Calu3 (cell line): ENCODE measurements at places on chromosomes 1 and 21.

- peak; percentile 57 for DNase-seq
Measured at GRCh38 chr1:33634806-33635205, 162.4 kb downstream of the ZSCAN20 start.

DNA sequence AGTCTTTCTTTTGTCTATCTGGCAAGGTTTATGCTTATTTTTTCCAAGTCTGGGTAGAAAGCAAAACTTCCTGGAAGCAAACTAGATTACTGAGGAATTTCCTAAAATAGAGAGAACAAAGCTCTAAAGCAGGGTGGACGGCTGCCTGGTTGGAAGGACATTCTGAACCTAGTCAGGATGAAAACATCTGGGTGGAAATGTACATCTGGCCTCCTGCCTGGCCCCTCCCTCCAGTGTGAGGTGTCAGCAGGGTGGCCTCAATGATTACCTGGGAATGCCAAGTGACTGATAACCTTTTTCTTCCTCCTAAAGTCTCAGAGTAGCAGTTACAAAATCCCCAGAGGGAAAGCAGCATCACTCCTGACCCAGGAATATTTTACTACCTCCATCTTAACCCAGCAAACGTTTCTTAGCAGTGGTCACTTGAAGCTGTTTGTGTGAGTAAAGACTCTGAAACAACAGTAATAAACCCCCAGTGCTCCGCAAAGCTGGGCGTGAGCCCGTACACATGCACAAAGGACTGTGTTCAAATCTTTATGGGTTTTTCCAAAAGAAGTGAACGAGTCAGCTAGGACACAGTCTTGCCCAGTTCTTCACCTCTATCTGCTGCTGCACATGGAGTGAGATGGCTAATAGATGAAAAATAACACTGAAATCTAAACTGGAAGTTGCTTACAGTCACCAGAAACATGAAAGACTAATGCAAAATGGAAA, 18.9 kb downstream of the ANGPTL7 start:
- DNase-seq, result no peak

GRCh38 chr1:161792740-161793139, 26.6 kb downstream of the ATF6 start:
- DNase-seq, result peak; percentile 36

GRCh38 chr1:244456586-244456985, 4.5 kb upstream of the CATSPERE start:
- no peak for DNase-seq

DNA sequence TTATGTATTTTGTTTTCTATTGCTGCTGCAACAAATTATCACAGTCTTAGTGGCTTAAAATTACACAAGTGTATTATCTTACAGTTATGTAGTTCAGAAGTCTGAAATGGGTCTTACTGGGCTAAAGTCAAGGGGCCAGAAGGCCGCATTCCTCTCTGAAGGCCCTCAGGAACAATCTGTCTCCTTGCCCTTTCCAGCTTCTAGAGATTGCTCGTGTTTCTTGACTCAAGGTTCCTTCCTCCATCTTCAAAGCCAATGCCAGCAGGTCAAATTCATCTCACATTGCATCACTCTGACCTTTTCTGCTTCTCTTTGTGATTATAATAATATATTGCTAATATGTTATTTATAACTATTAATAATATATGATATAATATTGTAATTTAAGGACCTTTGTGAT, 97.1 kb downstream of the DIRAS3 start:
- no peak for DNase-seq

DNA sequence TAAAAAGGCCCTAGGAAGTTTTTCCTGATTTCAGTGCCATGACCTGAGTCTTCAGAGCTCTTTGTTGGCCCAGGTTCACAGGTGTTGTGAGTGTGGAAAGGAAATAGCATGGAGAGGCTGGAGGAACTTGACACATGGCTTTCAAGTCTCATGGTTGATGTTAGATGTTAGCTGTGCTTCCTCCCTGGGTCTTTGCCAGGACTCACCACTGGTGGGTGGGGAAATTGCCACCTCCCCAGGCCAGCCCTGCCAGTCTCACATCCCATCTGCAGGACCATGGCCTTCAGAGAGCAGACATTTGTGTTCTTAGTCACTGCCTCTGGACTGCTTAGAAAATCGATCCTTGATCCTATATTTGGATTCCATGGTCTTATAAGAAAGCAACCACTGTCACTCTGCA, 383.2 kb downstream of the DISC1 start:
- DNase-seq, result peak; percentile 75

DNA sequence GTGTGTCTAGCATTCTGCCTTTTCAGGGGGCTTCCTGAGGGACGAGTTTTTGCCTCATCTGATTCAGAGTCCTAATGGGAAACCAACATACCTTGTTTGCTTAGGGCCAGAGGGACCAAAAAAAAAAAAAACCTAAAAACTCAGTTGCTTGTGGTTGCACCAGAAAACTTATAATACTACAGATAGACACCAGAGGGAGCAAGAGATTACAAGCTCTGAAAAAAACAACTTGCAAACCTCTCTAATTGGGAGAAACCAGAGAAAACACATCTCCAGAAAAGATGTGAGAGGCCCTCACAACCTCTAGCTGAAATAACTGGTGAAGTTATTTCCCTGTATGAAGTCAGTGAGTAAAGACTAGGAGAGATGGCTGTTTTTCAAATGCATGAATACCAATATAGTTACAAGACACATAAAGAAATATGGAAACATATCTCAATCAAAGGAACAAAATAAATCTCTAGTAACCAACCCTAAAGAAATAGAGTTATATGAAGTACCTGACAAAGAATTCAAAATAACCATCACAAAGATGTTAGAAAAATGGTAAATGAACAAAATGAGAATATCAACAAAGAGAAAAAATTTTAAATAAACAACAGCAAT, 233.7 kb upstream of the NFIA start:
- no peak for DNase-seq

DNA sequence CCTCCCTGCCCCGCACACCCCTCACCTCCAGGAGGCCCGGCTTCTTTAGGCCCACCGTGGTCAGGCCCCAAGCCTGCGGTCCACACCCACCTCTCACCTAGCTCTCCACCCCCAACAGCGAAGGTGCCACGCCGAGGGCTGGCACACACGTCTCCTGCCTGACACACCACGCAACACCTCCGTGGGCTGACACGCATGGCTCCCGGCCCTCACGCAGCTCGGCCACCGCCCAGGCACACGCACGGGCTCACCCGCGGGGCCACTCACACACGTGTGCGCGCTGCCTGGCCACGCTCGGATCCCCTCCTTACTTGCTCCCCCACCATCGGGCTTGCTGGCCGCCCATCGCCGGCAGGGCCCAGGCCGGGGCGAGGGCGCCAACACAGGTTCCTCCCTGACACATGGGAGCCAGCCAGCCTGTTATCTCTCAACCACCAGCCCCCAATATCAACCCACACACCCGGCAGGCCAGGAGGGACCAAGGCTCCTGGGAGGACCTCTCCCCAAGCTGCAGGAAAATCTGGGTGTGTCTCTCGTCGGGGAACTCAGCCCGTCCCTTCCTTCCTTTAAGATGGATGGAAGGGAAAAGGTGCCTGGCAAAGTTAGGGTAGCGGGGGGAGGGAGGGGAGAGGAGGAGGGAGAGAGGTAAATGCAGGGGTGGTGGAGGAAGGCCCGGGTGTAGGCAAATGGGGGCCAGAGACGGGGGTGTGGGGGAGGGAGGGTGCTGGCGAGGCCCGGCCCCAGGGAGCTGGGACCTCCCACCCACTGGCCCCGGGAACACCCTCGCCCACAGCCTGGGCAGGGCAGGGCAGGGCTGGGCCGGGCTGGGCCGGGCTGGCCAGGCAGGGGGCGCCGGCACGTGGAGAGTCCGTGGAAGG, 546 bp downstream of the ELOVL1 start:
- peak; percentile 35 for DNase-seq

DNA sequence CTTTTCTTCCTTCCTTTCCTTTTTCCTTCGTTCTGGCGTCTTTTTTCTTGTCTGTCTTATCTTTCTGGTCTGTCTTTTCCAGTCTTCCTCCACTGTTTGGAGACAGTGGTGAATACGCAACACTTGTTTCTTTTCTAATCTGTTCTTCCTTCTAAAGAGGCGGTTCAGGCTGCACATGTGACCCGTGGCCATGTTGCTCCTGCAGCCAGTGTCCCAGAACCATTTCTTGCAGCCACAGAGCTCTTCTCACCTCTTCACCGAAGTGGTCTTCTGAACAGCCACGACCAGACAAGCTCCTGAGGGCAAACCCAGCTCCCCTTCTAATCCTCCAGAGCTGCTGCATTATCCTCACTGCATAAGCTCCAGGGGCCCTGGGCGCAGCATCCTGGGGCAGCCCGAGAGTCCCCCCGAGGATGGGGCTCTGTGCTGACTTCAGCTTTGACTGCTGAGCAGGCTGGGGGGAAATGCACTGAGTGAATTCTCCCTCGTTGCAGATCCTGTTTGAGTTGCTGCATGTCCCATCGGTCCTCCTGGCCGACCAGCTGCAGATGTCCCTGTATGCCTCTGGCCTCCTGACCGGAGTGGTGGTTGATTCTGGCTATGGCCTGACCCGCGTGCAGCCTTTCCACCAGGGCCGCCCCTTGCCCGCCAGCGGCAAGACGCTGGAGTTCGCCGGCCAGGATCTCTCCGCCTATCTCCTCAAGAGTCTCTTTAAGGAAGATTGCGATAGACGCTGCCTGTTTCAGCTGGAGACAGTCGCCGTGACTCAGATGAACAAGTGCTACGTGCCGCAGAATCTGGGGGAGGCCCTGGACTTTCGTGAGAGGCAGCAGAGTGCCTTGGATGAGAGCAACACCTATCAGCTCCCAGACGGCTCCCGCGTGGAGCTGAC, 70.4 kb downstream of the ACTL8 start:
- DNase-seq, result no peak

DNA sequence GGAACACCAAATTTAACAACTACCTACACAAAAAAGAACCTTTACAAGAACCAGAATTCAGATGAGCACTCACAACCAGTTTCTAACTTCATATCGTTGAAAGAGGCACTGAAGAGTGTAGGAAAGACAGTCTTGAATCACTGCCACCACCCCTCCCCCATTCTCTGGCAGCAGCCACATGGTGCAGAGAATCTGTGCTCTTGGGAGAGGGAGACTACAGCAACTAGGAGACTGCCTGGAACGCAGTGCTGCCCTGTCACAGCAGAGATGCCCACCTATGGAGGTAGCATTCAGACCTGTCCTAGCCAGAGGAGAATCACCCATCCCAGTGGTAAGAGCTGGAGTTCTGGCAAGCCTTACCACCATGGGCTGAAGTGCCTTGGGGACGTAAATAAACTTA, 7.3 kb downstream of the CCN1 start:
- DNase-seq, result no peak

DNA sequence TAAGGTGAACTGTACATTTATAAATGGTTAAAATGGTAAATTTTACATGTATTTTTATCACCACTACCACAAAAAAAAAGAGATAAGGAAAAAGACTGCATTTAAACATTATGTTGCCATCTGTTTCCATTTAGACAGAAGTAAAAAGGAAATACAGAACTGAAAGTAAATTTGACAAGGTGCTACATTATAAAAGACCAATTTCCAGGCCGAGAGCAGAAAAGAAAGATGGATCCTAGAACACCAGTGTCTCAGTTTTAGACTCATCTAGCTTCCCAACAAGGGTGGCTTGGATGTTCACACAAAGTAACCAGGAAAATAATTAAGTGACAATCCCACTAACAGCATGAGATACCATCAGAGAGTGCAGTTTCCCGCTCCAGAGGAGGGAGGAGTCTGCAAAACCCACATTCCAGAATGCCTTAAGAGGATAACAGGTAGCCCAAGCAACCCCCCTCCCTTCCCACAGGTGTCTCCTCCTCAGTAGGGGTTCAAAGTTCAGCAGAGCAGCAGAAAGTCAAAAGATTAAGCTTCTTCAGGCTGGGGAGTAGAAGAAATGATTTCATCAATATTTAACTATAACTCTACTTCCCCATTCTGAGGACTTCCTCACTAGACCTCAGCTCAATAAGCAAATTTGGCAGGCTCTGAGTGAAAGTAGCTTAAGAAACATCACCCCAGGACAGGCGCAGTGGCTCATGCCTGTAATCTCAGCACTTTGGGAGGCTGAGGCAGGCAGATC, 11.8 kb downstream of the TPM3 start:
- peak; percentile 28 for DNase-seq

DNA sequence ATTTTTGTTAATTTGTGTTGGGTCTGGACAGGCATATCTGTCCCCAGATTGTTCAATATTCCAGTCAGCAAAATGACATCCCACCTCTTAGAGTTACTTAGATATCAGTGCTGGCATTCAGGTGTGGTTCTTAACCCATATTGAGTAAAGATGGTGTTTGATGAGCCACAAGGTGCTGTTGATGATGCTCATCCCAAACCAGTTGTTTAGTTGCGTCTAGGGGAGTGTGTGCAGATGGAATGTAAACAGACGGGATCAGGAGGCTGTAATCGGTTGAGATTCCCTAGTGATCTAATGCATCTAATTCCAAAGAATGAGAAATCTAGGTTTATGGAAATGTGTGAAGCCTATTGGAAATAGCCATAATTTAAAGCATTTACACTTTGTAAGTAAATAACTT, 1.1 kb downstream of the HOOK1 start:
- no peak for DNase-seq

- peak; percentile 77 for DNase-seq
Measured at GRCh38 chr21:34545079-34545884, 33.3 kb upstream of the KCNE1 start.

DNA sequence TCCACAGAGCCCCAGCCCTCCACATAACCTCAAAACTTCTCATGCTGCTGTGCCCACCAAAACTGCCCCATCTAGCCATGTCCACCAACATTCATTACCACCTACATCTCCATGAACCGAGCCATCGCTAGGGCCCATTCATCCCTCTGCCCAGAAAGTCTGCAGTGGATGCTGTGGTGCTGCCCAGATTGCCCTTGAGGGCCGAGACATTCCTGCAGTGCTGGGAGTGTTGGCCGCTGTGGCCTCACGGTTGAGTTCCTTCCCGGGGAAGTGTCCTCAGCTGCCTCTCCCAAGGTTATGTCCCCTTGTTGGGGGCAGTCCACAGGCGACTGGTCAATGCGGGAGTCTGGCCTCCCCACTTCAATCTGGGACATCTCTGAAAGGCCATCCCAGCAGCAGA, 30.3 kb upstream of the DMBX1 start:
- DNase-seq, result no peak

DNA sequence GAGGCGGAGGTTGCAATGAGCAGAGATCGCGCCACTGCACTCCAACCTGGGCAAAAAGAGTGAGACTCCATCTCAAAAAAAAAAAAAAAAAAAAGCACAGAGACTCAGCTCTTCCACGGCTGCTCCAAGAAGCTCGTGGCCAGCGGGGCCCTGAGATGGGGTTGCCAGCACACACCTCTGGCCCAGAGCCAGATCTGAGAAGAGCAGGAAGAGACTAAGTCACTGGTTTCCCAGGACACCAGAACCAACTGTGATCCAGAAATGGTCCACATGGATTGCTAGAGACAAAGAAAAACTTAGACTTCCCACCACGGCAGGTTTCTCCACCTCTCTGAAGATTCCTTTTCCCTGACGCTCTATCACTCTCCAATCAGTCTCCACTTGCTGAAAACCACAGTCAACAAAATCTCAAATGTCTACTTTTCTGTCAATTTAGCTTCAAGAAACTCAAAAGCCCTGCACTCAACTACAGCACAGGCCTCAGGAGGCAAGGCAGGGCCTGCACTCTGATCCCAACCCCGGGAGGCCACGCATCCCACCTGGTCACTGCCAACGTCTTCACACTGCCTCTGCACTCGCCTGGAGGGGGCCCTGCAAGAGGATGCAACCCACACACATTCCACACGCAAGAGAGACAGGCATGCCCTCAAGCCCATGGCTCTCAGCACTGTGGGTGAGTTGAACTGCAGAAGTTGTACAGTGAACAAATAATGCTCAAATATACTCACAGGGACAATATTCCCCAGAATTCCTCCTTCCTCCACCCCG, 79.0 kb downstream of the NPHP4 start:
- no peak for DNase-seq

GRCh38 chr21:41921021-41921420, 32.8 kb downstream of the C2CD2 start:
- no peak for DNase-seq
